ENCODE measurements at places on chromosomes 1 and 21. TPM values are rescaled to one million over a fixed set of nuclear protein-coding genes. Genes with fewer than 3 reads are reported as not detected.

The PPM1J gene
- 4.4 TPM for total RNA-seq

The NUP210L gene
- 0.04 TPM for total RNA-seq

The CRABP2 gene
- 676 TPM for total RNA-seq

The PCSK9 gene
- 1.6 TPM for total RNA-seq

- peaks cover 5% of the 10 kb centered on the region for H3K4me1 ChIP-seq
- no peak overlapping the region for H3K4me3 ChIP-seq
- H3K36me3 ChIP-seq, result no peaks in the 10 kb centered on the region
- H3K27me3 ChIP-seq, result peaks cover 76% of the 10 kb centered on the region
- DNase-seq, result no peak
Measured at GRCh38 chr21:33058527-33058926, 11.4 kb upstream of the OLIG1 start.

The HTR6 gene
- total RNA-seq, result 0.11 TPM

DNA sequence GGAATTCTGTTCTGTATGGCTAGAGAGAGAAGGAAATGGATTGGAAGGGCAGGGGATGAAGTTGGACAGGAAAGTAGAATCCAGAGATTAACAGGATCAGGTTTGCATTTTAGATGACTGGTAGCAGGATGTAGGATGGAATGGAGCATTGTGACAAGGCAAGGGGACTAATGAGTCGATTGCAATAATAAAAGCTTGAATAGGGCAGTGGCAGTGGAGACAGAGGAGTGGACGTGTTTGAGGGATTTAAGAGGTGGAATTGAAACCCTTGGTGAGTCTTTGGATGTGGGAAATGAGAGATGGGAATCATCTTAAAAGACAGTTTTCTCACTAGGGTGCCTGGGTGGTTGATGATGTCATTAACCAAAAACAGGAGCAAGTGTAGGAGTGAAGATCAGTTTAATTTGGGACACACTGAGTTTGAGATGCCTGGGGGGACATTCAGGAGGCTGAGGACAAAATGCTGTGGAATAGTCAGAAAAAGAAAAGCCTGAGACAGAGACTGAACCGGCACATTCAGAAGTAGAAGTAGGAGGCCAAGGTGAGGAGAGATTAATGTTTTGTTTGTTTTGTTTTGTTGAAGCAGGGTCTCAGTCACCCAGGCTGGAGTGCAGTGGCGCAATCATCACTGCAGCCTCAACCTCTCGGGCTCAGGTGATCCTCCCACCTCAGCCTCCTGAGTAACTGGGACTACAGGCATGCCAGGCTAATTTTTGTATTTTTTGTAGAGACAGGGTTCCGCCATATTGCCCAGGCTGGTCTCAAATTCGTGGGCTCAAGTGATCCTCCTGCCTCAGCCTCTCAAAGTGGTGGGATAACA, 29.1 kb upstream of the C1orf146 start:
- DNase-seq, result no peak
- H3K36me3 ChIP-seq, result peaks cover 4% of the 10 kb centered on the region
- no peak overlapping the region for H3K27ac ChIP-seq
- H3K4me3 ChIP-seq, result no peak overlapping the region

GRCh38 chr1:59543211-59543668, 246.3 kb downstream of the FGGY start:
- H3K27ac ChIP-seq, result peak overlapping the region; percentile 76
- no peak for DNase-seq
- no peaks in the 10 kb centered on the region for H3K27me3 ChIP-seq
- no peaks in the 10 kb centered on the region for H3K36me3 ChIP-seq
- H3K4me1 ChIP-seq, result peaks cover 35% of the 10 kb centered on the region
- H3K4me3 ChIP-seq, result no peak overlapping the region

GRCh38 chr1:52306227-52307006, 59.6 kb downstream of the CC2D1B start:
- H3K4me1 ChIP-seq, result peaks cover 3% of the 10 kb centered on the region
- H3K27me3 ChIP-seq, result no peaks in the 10 kb centered on the region
- H3K36me3 ChIP-seq, result peaks cover 19% of the 10 kb centered on the region
- H3K27ac ChIP-seq, result no peak overlapping the region
- no peak for DNase-seq
- H3K4me3 ChIP-seq, result no peak overlapping the region

The FALEC gene
- 1.9 TPM for total RNA-seq

DNA sequence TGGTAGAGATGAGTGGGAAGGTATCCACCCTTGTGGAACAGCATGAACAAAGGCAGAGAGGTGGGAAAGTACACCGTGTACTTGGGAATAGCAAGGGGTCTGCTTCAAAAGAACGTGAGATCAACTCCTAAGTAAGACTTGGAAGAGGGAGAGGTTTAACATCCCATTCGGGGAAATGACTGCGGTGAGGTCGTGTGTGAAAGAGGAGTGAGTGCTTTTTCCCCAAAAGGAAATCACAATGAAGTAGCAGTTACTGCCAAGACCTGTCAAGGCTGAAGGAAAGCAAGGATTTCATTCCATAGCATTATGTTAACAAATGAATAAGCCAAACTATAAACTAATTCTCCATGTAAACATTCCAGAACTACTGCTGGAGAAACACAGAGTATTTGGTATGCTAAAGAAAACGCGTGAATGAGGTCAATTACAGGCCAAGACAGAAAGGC, 20.0 kb upstream of the SYDE2 start:
- H3K4me1 ChIP-seq, result peaks cover 63% of the 10 kb centered on the region
- peaks cover 10% of the 10 kb centered on the region for H3K36me3 ChIP-seq
- no peak overlapping the region for H3K4me3 ChIP-seq
- no peaks in the 10 kb centered on the region for H3K27me3 ChIP-seq
- DNase-seq, result no peak

The ADORA1 gene
- 2.9 TPM for total RNA-seq

DNA sequence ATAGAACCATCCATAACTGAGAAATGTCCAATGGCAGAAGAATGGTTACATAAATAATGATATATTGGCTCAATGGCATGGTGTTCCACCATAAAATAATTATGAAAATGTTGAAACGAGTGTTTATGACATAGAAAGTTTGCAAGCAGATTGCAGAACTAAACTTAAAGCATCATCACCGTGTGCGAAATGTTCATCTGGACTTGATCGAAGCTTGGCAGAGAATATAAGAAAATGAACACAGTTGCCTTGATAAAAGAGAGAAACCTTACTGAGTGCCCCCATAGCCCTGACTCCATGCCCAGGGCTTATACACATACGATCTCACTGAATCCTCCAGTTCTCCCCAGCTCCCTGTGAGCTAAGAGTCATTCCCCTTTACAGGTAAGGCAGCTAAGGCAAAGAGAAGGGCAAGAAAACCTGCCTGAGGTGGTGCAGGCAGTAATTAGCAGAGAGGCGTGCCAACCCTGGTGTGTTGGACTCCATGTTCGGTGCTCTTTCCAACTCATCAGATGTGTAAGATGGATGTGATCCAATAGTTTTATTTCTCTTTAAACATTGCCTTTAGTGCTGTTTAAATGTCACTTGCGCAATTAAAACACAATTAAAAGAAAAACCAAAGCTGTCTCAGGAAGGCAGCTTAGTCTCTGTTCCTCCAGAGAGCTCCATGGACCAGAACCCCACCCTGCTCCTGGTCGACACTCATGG, 21.8 kb upstream of the SPOCD1 start:
- H3K27me3 ChIP-seq, result peaks cover 6% of the 10 kb centered on the region
- no peak overlapping the region for H3K27ac ChIP-seq
- no peaks in the 10 kb centered on the region for H3K36me3 ChIP-seq
- no peak for DNase-seq
- peaks cover under 1% of the 10 kb centered on the region for H3K4me1 ChIP-seq

- H3K36me3 ChIP-seq, result no peaks in the 10 kb centered on the region
- no peak overlapping the region for H3K27ac ChIP-seq
- H3K4me1 ChIP-seq, result no peaks in the 10 kb centered on the region
- peak; percentile 10 for DNase-seq
- H3K27me3 ChIP-seq, result peaks cover 7% of the 10 kb centered on the region
- H3K4me3 ChIP-seq, result no peak overlapping the region
Measured at GRCh38 chr1:7579016-7579415, 192.1 kb upstream of the VAMP3 start.

The DR1 gene
- total RNA-seq, result 38.7 TPM
